ENCODE measurements at places on chromosomes 11 and 22.
A peak's percentile ranks its signal among the peaks of the same experiment; 100 is the strongest.

DNA sequence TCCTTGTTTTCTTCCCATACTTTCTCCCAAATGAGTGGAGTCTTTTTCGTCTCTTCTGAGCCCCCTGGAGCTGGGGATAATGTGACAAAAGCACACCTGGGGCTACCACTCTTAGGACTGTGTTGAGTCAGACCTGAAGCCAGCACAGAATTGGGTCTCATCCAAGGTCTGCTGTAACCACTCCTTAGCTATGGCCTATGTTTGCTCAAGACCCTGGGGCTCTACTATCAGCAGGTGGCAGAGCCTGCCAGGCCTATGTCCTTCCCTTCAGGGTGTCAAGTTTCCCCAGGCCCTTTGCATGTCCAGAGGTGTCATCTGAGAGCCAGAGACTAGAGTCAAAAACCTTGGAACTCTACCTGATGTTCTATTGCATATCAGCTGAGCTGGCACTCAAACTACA lies 335.7 kb downstream of the DDX10 start:
- DNase-seq: no peak

GRCh38 chr11:29159552-29160465 lies 857.0 kb downstream of the KCNA4 start:
- DNase-seq: peak; percentile 13

- no peak for DNase-seq
Observed at GRCh38 chr11:100730266-100730665, 43.2 kb downstream of the ARHGAP42 start.

DNA sequence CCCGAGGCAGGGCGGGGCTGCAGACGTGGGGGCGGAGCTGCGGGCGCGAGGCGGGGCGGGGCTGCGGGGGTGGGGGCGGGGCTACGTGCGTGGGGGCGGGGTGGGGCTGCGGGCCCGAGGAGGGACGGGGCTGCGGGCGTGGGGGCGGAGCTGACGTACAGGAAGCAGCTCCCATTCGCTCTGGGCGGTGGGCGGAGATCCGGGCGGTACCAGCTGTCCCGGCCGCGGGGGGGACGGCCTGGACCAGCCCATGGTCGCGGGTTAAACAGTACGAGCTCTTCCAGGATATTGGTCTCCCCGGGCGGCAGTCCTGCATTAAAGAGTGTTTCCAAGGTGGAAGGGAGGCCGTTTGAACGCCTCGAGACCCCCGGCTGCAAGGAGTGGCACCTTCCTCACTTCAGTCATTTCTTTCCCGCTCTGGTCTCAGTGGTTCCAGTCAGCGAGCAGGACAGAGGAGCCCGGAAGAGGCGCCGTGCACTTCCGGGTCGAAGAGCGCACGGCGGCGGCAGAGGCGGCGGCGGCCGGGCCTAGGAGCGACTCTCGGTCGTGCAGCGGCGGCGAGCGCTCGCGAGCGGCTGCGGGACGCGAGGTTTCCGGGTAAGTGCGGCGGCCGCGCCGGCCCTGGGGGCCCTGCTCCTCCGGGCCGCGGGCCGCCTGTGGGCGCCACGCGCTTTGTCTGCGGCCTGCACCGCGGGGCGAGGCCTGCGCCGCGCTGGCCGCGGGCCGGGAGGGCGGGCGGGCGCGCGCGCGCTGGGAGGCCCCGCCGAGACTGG lies at the start of gene PHRF1:
PHRF1 (plus strand) TSS at position 475 of the 773 bp plus-strand sequence. CDS start 5,043 bp downstream, outside the sequence.
- DNase-seq: peak; percentile 87

GRCh38 chr11:118138839-118139420 lies 13.7 kb downstream of the SCN4B start:
- DNase-seq: no peak

- DNase-seq: no peak
Observed at GRCh38 chr11:690738-691633, 4.0 kb downstream of the DEAF1 start.

DNA sequence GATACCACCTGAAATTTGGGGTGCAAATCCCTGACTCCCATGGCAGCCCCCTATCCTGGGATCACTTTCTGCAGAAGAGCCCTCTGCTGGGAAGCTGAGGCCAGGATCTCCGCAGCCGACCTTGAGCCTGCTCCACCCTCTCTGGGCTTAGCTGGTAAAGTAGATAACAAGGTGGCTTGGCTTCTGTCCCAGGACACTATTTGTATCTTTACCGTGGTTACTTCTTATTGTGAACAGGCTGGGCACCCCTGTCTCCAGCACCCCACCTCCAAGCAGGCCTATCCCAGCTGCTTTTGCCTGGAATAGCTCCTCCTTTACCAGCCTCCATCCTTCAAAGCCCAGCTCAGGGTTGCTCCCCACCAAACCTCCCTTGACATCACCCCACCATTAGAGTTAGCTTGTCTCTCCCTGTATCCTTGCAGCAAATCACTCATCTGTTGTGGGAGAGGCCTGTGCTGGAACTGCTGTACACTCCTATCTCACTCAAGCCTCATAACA lies 35.2 kb upstream of the P2RY2 start:
- DNase-seq: no peak

Data from KG1 (cell line).